ENCODE measurements at places on chromosomes 3 and 15.

DNA sequence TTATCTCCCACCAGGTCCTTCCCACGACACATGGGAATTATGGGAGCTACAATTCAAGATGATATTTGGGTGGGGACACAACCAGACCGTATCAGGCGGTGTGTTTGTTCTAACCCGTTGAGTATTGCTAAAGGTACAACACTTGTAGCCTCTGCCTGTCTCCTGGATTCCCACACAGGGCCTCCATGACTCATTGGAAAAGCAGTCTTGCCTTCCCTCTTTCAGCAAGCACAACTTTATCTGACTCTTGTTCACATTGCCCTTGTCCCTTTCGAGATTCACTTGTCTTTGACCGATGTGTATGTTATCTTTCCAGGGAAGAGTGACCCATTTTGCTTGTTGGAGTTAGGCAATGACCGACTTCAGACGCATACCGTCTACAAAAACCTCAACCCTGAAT is 152.3 kb downstream of the MCTP2 start:
- DNase-seq = no peak

DNA sequence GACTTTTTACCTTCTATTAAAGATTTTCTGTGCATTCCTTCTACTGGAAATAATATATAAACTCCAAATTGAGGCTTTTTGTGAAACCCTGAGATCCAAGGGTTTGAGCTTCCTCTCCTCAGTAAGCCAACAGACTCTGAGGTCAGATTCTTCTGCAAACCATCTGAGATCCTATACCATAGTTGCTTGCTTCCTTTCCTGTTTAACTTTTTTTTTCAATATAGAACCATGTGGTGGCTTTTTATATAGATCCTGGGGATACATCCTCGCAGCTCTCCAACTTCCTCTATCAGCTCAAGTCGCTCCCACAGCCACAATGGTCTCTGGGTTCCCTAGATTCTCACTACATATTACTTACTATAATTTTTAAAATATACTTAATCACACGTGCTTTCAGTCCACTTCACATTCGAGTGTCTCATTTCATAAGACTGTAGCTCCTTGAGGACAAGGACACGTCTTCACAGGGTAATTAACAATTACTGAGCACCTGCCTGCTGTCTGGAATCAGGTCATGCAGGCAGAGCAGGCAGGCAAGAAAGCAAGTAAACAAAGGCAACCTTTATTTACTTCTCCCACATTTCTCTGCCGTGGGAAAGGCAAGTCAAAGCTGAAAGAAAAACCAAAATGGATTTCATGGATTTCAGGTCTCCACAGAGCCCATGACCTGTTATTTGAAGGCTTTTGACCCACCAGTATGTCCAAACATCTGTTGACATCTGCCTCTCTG is 941.5 kb downstream of the FHIT start:
- no peak for DNase-seq

- DNase-seq = no peak
Measured at GRCh38 chr15:74385733-74386132, 18.3 kb upstream of the CYP11A1 start.

GRCh38 chr15:84914909-84915605 is 30.6 kb downstream of the SLC28A1 start:
- peak; percentile 40 for DNase-seq

DNA sequence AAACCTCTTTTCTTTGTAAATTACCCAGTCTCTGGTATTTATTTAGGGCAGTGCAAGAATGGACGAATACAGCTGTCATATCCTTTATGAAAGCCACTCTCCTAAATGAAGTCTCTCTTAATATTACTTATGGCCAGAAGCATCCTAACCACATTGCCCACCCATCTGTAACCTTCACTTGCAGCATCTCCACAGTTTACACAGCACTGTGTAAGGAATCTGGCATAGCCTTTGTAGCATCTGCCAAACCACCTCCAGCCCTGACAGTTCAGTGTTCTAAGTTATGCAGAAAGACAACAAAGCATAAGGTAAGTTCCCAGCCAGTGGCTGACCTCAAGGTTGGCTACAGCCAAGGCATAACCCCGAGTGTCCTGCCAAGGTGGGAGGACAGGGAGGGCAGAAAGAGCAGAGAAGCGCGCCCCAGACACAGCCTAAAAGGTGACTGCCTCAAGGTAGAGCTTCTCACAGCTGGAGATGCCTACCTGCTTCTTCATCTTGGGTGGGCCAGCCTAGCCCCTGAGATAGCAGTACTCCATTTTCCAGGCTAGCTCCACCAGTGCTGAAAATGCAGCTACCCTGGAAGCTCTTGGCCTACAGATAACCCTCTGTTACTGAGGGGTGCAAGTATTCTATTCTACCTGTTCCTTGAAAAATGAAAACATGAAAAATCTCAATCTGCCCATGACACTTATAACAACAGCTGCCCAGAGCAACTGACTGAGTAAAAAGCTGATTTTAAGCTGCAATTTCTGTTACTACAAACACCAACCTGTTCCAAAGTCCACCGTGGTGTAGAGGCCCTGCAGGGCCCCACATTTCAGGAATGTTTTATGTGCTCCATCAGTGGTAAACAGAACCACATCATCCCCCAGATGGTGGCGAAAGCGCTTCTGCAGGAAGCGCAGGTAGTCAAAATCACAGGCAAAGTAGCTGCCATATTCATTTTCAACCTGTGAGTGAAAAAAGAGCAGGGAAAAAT is 39.3 kb downstream of the GLB1 start:
- DNase-seq = no peak

DNA sequence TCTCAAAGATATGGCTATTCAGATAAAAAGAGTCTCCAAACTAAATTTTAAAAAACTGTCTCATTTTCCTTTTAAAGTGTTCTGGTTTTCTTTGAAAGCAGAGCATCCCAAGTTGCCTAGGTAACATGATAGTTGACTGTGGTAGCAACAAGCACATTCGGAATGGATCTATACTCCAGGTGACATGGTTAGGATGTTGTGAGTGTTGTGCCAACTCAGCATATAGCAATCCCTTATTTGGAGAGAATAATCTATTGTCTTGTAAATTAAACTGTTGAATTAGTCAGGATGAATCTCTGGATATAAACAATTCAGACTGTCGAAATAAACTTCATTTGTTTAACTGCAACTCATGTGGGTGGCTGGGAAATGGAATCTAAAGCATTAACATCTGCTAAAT is 418.6 kb downstream of the TUSC7 start:
- no peak for DNase-seq

DNA sequence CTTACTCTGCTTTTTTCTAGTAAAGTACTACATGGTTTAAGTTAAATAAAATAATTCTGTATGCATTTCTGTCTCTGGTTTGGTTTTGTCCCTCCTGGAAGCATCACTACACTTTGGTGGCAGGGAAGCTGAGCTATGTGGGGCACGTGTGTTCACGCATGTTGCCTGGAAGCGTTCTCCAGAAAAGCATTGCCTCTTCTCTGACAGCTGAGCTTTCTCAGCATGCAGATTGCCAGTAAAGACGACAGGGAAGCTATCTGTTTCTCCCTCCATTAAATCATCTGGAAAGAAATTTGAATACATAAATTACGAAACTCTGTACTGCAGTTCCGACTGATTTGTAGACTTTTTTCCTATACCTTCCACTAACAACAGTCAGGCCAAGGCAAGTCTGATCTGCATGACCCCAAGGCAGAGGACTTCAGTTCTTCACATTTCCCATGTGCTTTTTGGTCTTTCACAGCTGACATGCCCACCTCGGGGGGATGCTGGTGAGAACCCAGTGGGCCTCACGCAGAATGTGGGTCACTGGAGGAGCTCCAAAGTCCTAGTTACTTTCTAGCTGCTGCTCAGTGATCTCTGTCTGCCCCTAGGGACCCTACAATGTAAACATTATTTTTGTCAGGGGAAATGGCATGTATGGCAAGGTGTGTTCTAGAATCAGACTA is 43.0 kb downstream of the PGPEP1L start:
- no peak for DNase-seq

GRCh38 chr3:184874709-184875644 is 63.0 kb downstream of the VPS8 start:
- peak; percentile 41 for DNase-seq

DNA sequence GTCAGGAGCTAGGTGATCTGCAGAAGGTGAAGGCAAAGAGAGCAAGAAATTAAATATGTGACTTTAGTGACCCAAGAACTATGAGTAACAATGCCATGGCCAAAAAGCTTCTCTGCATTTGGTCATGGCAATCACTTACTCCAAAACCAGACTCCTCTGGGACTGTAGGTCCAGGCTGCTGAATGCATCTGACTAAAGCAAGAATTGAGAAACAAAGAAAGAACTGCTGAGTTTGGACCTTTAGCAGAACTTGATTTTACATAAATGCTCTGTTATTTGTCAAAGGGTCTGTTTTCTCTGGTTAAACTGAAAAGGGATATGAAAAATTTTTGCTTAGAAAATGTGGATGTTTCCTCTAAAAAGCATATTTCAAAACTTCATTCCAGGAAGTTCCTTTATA is 1102.2 kb downstream of the IGSF11 start:
- DNase-seq = no peak

DNA sequence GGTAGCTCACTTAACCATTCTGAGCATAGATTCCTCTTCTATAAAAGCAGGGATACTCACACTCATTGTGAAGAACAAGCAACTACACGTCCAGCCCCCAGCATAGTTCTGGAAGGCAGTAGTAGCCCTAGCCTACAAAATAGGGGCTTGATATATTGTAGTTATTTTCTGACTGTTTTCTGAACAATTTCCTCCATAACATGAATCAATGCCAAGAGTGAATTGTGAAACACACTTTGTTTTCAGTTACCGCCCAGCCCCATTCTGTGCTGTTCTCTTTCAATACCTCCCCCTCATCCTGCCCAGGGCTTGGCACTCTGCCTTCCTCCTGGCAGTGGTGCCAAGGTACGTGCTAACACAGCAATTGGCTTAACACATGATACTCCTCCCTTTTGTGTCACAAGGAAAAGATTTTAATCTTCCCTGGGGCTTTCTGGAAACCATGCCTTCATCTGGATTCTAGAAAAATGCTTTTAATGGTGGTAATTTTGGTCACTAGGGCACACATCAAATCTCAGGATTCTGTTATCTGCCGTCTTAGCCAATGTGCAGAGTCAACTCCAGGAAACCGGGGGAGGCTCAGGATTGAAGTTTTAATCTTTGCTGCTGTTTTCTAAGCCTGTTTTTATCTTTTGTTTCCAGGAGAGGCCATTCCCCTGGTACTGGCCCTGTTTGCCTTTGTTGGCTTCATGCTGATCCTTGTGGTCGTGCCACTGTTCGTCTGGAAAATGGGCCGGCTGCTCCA is 37.2 kb downstream of the IL20RB start:
- peak; percentile 81 for DNase-seq

DNA sequence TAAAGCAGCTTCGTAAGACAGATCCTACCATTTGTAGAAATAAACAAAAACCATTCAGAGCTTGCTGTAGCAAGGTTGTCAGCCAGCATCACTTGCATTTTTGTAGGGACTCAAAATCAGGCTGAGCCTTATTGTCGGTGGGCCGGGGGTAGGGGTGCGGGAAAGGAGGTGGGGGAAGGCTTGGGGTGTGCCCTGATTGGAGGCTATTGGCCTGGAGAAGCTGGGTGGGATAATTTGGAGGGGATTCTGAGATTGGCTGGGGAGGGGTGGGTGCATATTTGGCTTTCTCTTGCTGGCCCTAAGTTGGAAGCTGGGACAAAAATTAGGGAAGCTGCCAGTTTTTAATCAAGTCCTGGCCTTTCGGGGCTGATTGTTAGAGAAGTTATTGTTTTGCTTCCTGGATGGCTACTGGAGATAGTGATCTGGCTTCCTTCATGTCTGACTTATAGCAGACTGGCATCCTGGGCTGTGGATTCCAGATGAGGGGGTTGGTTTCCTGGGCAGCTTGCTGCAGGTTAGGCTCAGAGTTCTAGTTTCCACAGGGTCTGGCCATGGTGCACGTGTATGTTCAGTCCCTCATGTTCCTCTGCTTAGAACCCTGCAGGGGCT is 22.8 kb downstream of the STOML1 start:
- no peak for DNase-seq

DNA sequence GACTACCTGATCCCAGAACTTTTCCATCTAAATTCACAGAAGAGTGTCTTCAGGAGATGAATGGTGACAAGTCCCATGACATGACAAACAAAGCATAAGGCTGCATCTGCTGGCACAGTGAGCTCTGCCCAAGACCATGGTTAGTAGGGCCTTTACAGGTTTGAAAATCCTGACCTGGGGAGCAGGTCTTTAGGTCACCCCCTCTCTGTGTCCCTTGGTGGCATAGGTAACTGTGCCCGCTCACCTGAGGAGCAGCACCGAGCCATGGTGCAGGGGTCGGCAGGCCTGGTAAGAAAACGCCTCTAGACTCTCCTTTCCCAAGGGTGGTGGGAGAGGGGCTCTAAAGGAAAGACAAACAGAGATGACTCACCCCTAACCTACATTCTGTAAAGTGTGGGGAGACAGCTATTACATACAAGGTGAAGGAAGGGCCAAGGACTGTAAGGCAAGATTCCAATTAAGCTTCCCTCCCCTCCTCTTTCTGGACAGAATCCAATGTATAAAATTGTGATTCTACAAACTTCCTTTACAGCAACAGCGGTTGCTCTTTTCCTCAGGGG is 74.0 kb downstream of the SATB1 start:
- no peak for DNase-seq

- DNase-seq = peak; percentile 54
Measured at GRCh38 chr15:25501828-25502446, 63.1 kb upstream of the UBE3A start.

GRCh38 chr15:77446840-77447390 is 26.2 kb downstream of the HMG20A start:
- peak; percentile 82 for DNase-seq

- no peak for DNase-seq
Measured at GRCh38 chr3:134028486-134029255, 1.1 kb downstream of the SLCO2A1 start.

DNA sequence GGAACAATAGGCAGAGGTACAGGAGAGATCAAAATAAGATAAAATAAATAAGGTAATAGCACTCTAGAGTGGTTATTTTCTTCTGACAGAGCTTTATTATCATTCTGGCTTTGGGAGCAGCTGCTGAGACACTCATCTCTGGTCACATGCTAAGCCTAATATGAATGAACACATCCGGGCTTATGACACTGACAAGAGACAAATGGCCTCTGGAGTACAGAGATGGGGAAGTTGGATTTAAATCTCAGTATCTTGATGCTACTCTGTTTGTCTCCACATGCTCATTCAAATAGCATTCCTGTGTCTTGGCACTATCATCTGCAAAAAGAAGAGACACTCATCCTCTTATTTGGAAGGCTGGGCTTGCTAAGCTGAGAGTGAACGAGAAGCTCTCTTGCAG is 55.6 kb downstream of the TMEM45A start:
- DNase-seq = no peak

DNA sequence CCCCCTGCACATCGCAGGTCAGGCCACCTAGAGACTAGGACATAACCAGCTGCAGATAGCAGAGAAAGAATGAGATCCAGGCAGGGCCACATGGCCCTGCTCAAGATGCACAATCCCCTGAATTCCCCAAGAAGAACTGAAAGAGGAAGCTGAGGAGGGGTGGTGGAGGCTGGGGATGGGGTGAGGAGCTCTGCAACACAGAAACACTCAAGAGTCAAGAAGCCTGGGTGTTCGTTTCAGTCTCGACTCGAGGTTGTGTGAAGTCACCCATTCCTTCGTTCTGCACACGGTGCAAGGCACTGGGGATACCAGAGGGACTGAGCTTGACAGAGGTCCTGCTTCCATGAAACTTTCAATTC is 62.0 kb downstream of the TLE3 start:
- DNase-seq = no peak

GRCh38 chr3:64708456-64708855 is 20.7 kb upstream of the ADAMTS9 start:
- no peak for DNase-seq

Measured in LoVo (cell line).